ENCODE measurements at places on chromosomes 4 and X.

DNA sequence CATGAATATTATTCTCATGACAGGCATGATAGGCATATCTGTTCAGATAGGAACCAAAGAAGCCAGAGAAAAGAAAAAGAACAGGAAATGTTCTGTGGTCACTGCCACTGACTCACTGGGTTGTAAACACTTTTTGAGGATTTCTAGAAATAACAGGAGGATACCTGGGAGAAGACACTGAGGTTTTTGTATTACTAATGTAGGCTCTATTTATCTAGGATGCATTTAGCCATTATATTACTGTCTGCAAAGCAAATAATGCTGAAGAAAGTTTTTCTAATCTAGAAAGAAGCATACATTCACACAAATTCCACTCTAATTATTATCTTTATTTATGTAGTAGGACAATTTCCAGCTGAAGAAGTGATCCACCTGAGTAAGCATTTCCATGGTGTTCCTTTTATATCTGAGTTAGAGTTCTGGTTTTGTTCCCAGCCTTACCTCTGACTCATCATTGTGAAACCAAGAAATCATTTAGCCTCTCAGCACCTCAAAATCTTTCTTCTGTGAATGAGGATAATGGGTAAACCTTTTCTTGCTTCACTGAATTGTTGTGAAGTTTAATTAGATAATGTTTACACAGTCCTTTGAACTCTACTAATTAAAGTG, 40.2 kb upstream of the EPGN start:
- DNase-seq: no peak

DNA sequence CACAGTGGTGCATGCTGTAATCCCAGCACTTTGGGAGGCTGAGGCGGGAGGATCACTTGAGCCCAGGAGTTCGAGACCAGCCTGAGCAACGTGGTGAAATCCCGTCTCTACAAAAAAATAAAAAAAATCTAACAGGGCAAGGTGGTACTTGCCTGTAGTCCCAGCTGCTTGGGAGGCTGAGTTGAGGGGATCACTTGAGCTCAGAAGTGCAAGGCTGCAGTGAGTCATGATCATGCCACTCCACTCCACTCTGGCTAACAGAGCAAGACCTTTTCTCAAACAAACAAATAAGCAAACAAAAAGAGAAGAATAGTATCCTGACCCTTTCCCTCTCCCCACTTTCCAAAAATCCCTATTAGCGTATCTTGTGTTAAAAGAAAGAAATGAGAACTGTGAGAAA, 52.7 kb downstream of the NPY1R start:
- DNase-seq: no peak

GRCh38 chr4:48196758-48197504, 62.9 kb upstream of the TXK start:
- DNase-seq: no peak

- DNase-seq: no peak
Measured at GRCh38 chrX:9114245-9114644, 80.3 kb upstream of the FAM9B start.

- no peak for DNase-seq
Measured at GRCh38 chr4:33080275-33080674, 2360.1 kb downstream of the PCDH7 start.

- no peak for DNase-seq
Measured at GRCh38 chr4:170705907-170706306, 616.2 kb upstream of the AADAT start.

- peak; percentile 18 for DNase-seq
Measured at GRCh38 chr4:111839141-111839540, 306.1 kb upstream of the FAM241A start.

DNA sequence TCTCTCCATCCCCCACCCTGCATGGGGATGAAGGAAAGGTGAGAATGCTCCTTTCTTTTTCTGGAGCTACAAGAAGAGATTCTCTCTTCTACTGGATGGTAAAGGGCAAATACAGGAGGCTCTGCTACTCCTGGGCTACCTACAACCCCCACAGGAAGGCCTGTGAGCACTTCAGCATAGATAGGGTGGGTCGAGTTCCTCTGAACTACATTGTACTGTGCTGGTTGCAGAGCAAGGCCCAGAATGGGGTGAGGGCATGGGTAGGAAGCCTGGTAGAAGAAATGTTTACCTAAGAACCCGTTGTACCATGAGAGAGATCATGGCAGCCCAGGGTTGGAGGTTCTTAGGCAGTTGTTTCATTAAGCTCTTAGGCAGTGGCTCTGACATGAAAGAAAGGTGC, 510.4 kb downstream of the MID1IP1 start:
- DNase-seq: no peak

DNA sequence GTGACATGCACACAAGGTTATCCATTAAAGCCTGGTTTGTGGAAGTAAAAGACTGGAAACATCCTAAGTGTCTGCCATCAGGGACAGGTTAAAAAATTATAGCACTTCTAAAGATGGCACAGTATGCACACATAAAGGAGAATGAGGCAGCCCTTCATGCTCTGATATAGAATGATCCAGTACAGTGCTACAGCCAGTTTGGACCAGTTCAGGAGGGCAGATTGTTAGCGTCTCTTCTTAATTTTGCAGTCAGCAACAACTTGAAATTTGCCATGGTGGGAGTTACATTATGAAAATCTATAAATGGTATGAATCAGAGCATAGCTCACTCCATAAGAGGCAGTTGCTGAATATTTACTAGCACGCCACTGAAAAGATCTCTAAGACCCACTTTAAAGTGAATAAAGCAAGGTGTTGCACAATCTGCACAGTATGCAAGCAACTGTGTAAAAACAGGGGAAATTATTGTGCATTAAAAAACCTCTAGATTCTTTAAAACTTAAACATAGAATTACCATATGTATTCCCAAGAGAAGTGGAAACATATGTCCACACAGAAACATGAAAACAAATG, 20.3 kb upstream of the SOD3 start:
- no peak for DNase-seq

GRCh38 chrX:42628471-42628870, 149.5 kb downstream of the PPP1R2C start:
- no peak for DNase-seq

DNA sequence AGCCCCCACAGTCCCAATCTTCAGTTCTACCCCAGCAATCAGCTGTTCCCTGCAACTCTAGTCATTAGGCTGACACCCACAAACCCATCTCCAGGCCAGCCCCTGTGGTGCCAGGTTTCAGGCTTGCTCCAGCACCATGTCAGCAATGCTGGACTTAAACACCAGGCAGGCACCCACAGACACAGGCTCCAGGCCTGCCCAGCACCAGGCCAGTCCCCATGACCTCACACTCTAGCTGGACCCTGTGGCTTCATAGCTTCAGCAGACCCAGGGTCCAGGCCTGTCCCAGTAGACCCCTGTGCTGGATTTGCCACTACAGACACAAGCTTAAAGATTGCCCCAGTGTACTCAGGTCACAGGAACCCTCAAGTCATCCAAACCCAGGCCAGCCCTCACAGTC, 300.3 kb downstream of the CHIC1 start:
- DNase-seq: no peak

Data from C1 segment of cervical spinal cord (tissue), 14 donors.